ENCODE measurements at places on chromosomes 6 and 20. TPM values are rescaled to one million over a fixed set of nuclear protein-coding genes. Genes with fewer than 3 reads are reported as not detected.

RIPOR2 gene
- total RNA-seq: 2.3 TPM

BMP6 gene
- total RNA-seq: 4.7 TPM

CLVS2 gene
- total RNA-seq: 0.08 TPM

ELOVL5 gene
- 167 TPM for total RNA-seq

DNA sequence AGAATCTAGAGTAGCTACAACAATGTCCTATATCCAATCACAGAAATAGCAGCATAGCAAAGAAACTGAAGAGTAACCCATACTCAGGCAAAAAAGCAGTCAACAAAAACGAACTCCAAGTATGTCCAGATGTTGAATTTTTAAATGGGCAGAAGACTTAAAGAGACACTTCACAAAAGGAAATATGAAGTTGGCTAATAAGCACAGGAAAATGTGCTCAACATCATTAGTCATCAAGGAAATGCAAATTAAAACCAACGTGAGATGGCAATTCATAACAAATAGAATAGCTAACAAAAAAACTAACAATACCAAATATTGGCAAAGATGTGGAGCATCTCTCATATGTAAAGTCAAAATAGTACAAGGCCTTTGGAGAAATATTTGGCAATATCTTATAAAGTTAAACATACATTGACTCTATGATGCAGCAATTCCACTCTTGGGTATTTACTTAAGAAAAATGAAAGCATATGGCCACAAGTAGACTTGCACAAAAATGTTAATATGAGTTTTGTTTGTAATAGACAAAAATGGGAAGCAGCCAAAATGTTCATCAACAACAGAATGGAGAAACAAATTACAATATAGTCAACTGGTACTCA is 37.7 kb downstream of the FRK start:
- H3K36me3 ChIP-seq: no peaks in the 10 kb centered on the region
- DNase-seq: no peak
- no peaks in the 10 kb centered on the region for H3K4me1 ChIP-seq
- no peaks in the 10 kb centered on the region for H3K27me3 ChIP-seq
- H3K27ac ChIP-seq: no peak overlapping the region

- H3K27ac ChIP-seq: no peak overlapping the region
- no peak for DNase-seq
- H3K27me3 ChIP-seq: no peaks in the 10 kb centered on the region
- no peaks in the 10 kb centered on the region for H3K4me1 ChIP-seq
- H3K4me3 ChIP-seq: no peak overlapping the region
These were observed 61.5 kb upstream of the CDKAL1 start for GRCh38 chr6:20472748-20473147.

DNA sequence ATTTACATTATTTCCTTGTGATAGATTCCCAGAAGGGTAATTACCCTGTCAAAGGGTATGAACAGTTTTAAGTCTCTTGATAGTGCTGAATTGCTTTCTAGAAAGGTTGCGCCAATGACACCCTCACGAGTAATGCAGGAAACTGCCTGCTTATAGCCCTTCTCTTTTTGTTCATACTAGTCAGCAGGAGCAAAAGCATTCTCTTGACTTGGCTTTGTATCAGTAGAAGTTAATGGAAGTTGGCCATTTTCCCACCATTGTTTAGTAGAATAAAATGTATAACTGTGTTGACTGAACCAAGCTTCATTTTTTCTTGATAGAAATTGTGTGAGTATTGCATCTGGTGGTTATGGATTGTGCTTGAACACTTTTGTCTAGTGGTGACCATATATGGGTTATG is 100.1 kb downstream of the FARS2 start:
- no peak for DNase-seq
- no peaks in the 10 kb centered on the region for H3K27me3 ChIP-seq
- no peak overlapping the region for H3K4me3 ChIP-seq

DNA sequence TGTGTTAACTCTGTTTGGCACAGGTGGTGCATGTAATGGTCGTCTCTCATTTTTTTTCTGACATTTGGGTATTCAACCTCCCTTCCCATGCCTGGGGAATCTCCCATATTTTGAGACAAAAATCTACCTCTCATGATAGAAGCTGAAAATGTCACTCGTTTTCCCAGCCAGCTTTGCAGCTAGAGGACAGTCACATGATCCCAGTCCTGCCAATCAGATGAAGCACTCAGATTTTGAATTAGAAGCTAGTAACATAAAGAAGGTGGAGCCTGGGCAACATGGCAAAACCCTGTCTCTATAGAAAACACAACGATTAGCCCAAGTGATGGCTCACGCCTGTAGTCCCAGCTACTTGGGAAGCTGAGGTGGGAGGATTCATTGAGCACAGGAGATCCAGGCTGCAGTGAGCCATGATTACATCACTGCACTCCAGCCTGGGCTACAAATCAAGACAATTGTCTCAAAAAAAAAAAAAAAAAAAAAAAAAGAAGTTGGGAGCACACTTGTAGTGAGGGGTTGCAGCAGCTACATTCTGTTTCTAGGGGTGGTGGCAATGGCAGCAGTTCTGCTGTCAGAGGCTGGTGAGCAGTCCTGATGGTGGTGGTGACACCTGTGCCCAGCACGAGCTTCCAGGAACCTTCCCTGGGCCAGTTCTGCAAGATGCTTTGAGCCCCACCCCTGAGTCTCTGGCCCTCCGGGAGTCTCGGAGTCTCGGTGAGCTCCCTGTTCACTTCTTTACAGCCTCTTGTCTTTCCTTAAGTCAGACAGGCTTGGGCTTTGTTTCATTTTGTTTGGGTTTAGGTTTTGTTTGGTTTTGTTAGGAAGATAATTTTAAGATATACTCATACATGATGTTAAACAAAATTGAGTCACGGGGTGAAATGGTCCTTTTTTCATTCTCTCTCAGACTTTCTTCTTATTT is 94.1 kb upstream of the KCNG1 start:
- no peaks in the 10 kb centered on the region for H3K27me3 ChIP-seq
- H3K4me1 ChIP-seq: no peaks in the 10 kb centered on the region
- no peak overlapping the region for H3K27ac ChIP-seq

GRCh38 chr6:111748231-111748647 is 125.0 kb downstream of the FYN start:
- no peak overlapping the region for H3K27ac ChIP-seq
- H3K4me3 ChIP-seq: no peak overlapping the region
- no peaks in the 10 kb centered on the region for H3K27me3 ChIP-seq
- no peak for DNase-seq
- H3K36me3 ChIP-seq: no peaks in the 10 kb centered on the region
- H3K4me1 ChIP-seq: peaks cover 11% of the 10 kb centered on the region

Measured in adrenal gland (tissue), 19 donors.